ENCODE measurements at places on chromosomes 4 and X.
A peak's percentile ranks its signal among the peaks of the same experiment; 100 is the strongest.

GRCh38 chr4:130186931-130187330, 1091.0 kb downstream of the C4orf33 start:
- no peak for DNase-seq

DNA sequence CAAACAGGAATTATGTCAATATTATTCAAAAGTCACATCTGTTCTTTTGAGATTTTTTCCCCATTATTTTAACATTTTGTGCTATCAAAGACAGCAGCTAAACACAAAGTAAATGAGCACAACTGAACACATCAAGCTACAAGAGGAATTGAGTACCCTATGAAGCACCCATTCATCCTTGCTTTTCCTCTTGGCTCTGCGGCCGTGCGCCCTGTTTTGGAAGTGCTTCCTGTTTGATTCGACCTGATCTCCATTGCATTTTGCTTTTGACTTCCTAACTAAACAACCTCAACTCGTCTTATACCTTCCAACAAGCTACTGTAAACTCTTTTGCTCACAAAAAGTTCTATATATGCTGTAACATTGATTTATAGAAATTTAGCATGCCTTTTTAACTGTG, 85.0 kb downstream of the SCFD2 start:
- no peak for DNase-seq

DNA sequence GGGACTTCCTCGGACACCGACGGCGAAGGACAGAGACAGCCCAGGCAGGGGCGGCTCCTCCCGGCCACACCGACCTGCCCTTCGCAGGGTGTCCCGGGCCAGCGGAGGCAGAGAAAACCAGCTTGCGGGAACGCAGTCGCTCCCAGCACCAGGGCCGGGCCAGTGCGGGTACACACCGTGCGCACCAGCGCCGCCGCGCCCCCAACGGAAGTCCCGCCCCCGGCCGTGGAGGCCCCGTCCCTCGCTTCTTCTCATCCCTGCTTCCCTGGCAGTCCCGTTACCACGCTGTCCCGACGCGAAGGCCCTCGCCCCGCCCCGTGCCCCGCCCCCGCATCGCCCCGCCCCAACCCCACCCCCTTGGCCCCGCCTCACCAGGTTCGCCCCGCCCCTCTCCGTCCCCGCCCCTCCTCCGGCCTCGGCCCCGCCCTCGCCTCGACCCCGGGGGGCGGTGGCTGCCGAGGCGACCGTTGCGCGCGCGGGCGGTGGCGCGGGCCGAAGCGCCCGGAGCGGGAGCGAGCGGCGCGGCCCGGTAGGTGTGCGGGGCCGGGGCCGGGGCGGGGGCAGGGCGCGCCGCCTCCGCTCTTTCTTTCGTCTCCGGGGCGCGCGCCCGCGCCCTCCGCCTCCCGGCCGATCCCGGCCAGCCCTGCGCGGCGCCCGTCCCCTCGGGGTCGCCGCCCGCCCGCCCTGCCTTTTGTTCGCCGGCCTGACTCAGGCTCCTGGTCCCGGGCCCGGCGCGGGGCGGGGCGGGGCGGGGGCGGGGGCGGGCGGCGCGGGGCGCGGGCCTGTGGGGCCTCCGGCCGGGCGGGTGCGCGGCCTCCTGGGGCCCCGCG, at the start of gene RGS12:
Gene RGS12, plus strand, starts transcription at position 451 of the 830 bp plus-strand sequence. CDS start 23,150 bp downstream, outside the sequence.
- DNase-seq: peak; percentile 77

GRCh38 chr4:23855912-23856605, 33.8 kb downstream of the PPARGC1A start:
- DNase-seq: no peak

DNA sequence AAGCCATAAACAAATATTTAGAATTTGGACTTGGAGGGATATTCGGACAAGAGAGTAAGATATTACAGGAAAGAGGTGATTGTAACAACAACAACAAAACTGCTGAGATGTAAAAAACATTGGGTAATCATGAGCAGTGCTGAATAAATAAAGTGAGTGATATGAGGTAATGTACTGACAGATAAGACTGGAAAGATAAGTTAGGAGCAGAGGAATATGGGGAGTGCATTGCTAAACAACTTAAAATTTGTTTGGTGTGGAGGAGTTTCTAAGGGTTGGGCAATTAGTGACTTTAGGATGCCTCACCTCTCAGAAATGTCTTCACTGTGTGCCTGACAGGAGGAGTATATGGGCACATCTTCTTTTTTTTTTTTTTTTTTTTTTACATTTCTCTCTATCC, 637.8 kb upstream of the GRIA3 start:
- no peak for DNase-seq

DNA sequence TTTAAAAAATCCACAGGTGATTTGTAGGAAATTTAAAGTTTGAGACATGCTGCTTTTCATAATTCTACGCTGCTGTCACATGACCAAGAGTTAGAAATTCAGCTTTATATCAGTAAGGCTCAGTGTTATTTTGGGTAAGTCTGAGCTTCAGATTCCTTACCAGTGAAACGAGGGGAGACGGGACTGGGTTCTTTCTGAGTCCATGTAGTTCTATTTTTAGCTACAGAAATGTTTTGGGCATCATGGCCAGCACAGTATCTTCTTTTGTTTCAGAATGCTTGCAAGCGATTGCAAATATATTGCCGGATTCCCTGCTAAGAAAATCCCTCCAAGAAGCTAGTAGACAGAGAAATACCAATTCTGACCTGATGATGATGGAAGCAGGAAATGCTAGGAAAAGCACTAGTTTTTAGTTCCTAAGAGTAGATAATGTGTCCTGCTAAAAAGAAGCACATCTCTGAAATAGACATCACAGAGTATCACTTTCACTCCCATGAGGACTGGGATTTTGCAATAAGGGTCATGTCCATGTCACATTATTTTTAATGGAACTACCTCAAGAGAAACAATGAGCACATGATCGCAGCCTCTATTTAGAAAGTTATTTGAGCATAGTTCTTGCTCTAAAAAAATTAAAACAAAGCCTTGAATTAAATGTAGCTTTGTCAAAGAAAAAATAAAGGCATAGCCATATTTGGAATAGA, 10.9 kb downstream of the ATP1B4 start:
- no peak for DNase-seq

DNA sequence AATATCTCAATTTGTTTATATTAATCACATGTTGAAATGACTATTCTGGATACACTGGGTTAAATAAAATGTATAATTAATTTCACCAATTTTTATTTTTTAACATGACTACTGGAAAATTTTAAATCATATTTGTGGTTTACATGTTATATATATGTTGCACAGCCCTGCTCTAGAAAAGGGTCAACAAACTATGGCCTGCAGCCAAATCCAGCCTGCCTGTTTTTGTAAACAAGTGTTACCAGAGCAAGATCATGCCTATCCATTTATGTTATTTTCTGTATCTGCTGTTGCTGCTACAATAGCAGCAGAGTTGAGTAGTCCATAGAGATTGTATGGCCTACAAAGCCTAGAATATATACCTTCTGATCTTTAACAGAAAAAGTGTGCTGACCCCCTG, 1.2 kb downstream of the TCEANC start:
- no peak for DNase-seq

GRCh38 chr4:37725718-37726117, 39.5 kb upstream of the RELL1 start:
- no peak for DNase-seq

GRCh38 chr4:179709961-179710624, 2267.9 kb upstream of the AGA start:
- DNase-seq: no peak

GRCh38 chr4:26748811-26749210, 111.8 kb upstream of the STIM2 start:
- no peak for DNase-seq

DNA sequence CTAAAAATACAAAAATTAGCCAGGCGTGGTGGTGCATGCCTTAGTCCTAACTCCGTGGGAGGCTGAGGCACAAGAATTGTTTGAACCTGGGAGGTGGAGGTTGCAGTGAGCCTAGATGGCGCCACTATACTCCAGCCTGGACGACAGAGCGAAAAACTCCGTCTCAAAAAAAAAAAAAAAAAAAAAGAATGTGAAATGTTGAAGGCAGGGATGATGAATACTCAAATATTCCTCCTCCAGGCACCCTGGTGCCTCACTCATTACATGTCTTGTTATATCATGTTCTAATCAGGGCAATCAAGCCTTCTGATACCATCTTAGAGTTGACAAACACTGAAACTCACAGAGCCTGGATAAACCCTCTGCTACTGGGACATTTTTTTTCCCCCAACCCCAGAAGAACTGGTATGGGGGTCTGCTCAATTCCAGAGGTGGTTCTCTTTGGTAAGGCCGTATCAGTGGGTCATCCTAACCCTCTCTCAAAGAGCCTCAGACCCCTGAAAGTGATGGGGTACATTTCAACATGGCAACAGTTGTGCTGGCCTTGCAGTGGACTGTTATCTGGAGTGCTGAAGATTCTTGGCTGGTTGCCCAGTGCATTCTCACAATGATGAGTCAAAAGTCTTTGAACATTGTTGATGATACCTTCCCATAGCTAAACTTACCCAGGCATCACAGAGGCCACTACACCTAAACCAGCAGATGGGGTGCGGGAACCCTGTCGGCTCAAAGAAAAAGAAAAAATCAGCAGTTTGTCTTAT, 2.4 kb upstream of the SH3KBP1 start:
- DNase-seq: peak; percentile 30

DNA sequence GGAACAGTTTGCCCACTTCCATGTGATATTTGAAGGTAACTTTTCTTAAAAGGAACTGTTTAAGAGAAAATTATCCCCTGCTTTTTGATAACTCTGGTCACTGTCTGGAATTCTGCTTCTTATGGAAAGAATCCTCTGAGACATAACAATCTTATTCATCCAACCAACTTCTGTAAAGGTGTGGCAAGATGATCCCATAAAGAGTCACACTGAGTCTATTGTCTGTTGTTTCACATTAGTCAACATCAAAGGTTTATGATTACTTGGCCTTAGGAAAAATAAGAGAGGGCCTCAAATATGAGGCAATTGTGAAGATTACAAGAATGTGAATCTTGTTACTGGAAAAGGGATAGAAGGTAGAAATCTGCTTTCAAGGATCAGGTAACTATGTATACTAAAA, 88.0 kb upstream of the MAGEB18 start:
- DNase-seq: no peak

GRCh38 chrX:104695593-104695992, 129.6 kb downstream of the IL1RAPL2 start:
- DNase-seq: no peak

- DNase-seq: no peak
These were observed 2.1 kb upstream of the TMEM131L start for GRCh38 chr4:153464068-153464467.

- no peak for DNase-seq
These were observed 133.3 kb upstream of the ZIC3 start for GRCh38 chrX:137432609-137433008.

DNA sequence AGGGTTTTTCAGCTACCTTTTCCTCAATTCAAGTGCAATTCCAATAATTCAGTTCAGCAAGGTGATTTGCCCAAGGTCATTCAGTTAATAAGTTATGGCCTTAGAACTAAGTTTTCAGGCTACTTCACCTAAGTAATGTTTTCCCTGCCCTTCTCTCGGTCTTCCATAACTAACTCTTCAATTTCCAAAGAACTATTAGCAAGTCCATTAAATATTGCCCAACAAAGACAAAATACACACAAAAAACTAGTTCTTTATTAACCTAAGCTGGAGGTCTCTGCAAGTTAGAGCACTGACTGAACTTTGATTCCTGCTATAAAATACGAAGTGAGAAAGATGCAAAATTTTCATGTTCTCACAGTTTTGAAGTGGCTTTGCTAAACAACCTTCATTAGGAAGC, 26.8 kb upstream of the GK start:
- DNase-seq: no peak

DNA sequence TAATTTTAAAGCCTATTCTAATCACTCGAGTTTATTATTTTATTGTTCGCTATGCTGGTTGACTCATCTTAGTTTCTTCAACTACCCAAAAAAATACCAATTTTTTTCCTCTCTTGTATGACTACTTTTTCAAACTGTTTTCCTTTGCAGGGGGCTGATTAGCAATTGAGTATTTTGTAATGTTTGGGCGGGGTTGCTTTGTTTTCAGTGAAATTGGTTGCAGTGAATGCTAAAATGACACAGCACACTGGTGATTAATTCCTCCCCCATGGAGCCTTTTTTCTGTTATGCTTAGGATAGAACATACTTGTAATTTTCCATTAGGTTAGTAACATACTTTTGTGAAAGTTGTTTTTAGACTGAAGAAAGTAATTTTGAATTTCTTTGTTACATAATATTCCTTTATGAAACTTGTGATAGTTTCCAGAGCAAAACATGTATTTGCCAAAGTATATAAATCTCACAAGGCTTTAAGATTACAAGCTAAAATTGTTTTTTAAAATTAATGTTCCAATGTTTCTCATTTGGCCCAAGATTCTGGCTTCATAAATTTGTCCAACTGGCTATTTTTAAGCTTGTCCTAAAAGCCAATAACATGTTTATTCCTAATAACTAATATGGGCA, 120.4 kb downstream of the CHIC1 start:
- no peak for DNase-seq

DNA sequence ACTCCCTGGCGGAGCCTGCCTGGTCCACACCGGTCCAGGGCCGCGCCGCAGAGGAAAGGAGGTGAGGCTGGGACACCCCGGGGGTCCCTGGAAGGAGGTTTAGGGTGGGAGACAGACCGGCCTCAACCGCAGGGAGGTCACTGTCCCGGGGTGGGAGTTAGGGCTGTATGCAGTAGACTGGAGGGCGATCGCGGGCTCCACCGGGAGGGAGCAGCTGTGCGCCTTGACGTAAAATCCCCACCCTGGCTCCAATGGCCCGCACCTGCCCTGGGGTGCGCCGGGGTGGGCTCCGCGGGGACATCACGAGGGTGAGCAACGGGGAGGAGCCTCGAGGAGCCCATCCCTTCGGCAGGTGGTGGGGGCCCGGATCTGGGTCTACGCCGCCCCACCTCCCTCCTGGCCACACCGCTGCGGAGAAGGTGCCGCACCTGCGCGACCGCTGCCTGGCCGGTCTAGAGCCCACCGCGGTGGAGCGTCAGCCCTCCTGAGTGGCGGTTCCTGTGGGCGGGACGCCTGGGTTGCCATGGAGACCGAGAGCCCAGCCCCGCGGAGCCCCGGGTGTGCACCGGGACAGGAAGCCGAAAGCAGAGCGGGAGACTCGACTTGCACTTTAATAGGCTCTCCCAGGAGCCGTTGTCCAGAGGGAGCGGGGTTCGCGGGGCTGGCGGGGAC, 105.1 kb downstream of the ADRA2C start:
- DNase-seq: no peak

GRCh38 chr4:53150631-53151488, 215.0 kb downstream of the SCFD2 start:
- no peak for DNase-seq

GRCh38 chr4:128859887-128860677, 50.6 kb downstream of the JADE1 start:
- no peak for DNase-seq

DNA sequence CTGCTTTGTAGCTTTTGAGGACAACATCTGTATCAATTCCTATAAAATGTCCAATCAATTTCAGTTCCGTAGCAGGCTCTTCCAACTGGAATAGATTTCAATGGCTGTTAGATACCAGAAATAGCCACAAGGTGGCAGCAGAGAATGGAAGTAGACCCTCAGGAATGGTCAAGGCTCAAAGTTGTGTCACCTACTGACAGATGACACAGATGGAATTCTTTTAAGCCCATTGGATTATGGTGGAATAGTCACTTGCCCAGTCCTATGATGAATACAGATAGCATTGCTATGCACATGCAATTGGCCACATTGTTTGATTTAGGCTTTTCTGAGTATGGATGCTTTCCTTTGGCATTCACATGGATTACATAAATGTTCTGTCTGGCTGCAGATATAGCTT, 130.4 kb upstream of the RADX start:
- peak; percentile 26 for DNase-seq
